Mucosa of gallbladder (tissue), 1 donor: ENCODE measurements at places on chromosomes 13 and 19. TPM values are rescaled to one million over a fixed set of nuclear protein-coding genes. Genes with fewer than 3 reads are reported as not detected.

DNA sequence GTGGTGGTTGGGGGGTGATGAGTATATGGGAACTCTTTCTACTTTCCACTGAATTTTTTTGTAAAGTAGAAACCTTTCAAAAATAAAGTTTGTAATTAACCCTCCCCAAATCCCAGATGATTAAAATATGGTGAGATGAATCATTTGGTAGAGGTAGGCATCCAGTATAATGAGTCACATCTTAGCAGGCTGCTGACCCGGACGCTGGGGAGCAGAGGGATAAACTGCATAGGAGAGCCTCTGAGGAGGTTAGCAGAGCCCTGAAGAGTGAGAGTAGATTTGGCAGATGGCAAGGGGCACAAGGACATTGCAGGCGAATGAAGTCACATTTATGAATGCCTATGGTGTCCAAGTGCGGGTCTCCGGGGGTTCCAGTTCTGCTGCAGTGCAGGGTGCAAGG is 293.8 kb downstream of the FGF9 start:
- no peak for DNase-seq

DNA sequence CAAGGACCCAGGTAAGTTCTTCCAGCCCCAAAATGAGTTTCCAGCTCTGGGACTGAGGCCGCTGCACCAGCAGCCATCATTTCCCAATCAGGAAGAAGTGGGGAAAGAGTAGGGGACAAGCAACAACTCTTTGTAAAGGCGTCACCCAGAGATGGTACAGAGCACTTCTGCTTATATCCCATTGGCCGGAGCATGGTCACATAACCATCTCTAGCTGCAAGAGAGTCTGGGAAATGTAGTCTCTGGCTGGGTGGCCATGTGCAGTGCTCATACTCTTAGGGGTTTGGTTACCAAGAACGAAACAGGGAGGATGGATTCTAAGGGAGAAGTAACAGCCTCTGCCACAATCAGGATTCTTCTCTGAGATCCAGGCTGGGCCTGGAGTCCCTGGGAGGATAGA is 26.3 kb downstream of the CKM start:
- no peak for DNase-seq

DNA sequence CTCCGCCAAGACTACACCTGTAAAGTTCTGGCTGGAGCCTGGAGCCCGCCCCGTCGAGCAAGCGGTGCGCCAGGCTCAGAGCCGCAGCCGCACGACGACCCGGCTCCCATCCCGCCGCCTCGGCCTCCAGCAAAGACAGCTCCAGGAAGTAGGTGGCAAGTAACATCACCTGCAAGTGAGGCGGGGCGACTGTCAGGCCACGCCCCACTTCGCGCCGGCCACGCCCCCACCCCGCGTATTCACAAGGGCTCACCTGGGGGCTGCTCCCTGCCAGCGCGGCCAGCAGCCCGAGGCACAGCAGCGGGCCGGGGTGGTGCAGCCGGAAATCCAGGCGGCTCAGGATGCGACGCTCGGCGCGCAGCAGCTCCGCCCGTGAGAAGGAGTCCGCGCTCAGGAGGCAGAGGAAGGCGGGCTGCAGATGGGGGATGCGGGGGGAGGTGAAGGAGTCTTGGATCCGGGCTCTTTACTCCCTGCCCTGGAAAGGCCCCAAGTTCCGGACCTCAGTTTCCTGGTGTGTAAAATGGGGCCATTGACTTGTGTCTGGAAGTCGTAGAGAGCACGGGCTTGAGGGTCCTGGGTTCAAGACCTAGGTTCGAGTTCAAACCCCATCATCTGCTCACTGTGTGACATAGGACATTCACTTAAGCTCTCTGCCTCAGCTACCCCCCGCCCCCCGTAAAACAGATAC is 3.2 kb downstream of the CCNP start:
- peak; percentile 38 for DNase-seq

OR7D2 gene
- not detected for total RNA-seq

DNA sequence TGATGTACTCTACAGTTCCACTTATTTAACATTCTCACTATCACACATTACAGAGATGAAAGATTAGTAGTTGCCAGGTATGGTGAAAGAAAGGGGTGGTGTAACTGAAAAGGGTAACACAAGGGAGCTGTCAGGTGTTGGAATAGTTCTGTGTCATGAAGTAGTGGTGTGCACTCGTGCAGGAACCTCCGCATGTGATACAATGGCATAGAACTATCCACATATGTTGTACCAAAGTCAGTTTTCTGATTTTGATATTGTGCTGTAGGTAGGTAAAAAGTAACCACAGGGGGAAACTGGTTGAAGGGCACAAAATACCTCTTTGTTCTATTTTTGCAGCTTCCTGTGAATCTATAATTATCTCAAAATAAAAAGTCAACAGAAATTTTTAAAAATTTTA is 24.4 kb upstream of the RPL21 start:
- DNase-seq: no peak
